ENCODE measurements at places on chromosomes 7 and 10.

GRCh38 chr7:94395141-94396036 is 694 bp downstream of the COL1A2 start:
- DNase-seq, result no peak

DNA sequence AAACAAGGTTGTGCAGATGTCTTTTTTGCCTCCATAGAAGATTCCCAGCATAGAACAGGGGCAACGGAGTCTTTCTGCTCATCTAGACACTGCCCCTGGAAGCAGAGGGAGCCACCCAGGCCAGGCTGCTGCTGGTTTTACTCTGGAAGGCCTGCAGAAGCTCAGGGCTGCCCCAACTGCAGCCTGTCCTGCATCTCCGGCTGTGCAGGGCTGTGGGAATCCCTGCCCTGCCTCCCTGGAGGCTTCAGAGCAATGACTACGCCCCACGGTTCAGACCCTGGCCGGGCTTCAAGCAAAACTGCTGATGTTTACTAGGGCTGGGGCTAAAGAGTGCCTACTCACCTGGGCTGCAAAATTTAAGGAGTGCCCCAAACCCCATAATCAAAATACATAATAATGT is 43.9 kb downstream of the GHRHR start:
- no peak for DNase-seq

- no peak for DNase-seq
Measured at GRCh38 chr7:22443370-22444180, 56.4 kb downstream of the STEAP1B start.

DNA sequence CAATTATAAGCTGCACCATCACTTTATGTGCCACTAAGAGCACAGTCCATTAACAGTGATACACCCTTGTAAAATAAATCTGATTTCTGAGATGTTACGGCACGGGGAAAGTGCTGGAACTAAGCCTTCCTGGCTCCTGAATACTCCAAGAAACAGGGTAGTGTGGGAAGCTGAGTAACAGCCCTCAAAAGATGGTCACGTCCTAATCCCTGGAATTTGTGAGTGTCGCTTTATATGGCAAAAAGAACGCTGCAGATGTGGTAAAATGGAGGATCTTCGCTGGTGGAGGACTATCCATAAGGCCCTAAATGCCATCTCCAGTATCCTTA is 13.5 kb downstream of the ESYT2 start:
- DNase-seq, result no peak

GRCh38 chr7:107998660-107999480 is 4.1 kb downstream of the LAMB1 start:
- no peak for DNase-seq

- no peak for DNase-seq
Measured at GRCh38 chr7:35647171-35647574, 47.8 kb downstream of the HERPUD2 start.

DNA sequence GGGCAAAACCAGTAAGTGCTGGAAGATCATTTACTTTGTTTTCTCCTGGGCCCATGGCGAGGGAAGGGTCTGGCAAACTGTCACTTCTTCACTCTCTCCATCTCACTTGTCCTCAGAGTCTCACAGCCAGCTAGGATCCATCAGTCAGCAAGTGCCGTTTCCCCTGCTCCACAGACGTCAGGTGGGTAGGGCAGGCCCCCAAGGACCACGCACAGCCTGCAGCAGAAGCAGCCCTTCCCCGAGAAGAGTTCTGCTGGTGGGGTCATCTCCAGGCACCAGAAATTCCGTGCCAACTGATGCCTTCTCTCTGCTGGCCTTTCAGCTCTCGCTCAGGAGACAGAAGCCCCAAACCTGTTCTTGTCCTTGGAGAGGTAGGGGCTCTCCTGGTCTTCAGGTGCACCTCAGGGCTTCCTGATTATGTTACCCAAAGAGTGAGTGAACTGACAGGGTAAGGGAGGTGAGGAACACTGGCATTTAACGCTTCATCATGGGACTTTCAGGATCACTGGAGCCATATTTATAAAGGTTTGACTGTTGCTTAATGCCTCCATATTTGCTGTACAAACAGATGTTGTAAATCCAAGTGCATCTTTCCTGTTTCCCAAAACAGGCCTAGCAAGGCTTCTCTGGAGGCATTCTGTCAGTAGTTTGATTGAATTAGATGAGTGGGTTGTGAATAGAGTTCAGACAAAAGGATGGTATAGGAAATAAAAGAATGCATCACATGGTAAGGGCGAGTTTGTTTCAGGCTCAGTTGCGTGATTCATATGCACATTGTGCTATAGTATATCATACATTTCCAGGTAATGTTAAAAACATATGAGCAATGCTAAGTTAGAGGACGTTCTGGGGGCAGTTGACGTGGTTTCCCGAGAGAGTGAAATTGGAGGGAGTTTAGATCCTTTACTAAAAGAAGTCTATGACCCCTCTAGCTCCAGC is 13.7 kb upstream of the TSPAN15 start:
- no peak for DNase-seq

DNA sequence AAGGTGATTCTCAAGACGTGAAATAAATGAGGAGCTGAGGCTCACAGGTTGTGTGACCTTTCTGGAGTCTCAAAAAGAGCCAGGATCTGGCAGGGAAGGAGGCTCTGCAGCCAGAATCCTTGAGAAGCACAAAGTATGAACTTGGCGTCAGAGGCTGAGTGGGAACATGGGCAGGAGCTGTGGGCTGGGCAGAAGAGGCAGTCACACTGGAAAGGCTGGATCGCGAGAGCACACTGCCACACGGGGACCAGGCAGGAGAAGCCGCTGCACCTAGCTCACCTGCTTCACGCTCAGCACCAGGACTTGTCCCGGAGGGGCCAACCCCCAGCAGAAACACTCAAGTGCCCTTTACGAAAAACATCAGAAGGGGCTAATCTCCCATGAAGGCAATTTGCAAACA is 535.0 kb downstream of the TNS3 start:
- no peak for DNase-seq

- no peak for DNase-seq
Measured at GRCh38 chr10:28935061-28935460, 257.7 kb downstream of the BAMBI start.

- no peak for DNase-seq
Measured at GRCh38 chr7:138878856-138879255, 80.9 kb upstream of the ATP6V0A4 start.

- DNase-seq, result no peak
Measured at GRCh38 chr10:12055732-12056131, 13.0 kb upstream of the DHTKD1 start.

GRCh38 chr10:58590152-58590840 is 77.6 kb downstream of the BICC1 start:
- DNase-seq, result no peak

- no peak for DNase-seq
Measured at GRCh38 chr7:43726466-43726865, 2.9 kb downstream of the COA1 start.

- DNase-seq, result no peak
Measured at GRCh38 chr7:37494926-37495325, 46.3 kb upstream of the ELMO1 start.

- no peak for DNase-seq
Measured at GRCh38 chr10:76902949-76903348, 734.7 kb downstream of the KCNMA1 start.

DNA sequence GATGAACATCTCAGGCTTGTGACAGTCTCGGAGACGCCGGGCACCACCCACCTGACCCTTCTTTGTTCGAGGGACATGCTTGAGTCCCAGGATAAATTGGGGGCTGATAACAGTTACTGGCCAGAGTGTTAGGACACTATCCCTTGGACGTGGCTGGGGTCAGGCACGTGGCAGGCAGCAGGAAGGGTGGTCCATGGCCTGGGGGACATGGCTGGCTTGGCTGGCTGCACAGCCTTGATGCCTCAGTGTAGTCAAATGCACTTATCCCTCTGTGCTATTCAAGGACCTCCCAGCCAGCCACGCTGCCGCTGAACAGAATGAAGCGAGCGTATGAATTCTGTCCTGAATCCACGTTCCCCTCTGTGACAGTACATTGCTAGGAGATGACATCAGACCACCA is 662.0 kb upstream of the FOXK1 start:
- no peak for DNase-seq

DNA sequence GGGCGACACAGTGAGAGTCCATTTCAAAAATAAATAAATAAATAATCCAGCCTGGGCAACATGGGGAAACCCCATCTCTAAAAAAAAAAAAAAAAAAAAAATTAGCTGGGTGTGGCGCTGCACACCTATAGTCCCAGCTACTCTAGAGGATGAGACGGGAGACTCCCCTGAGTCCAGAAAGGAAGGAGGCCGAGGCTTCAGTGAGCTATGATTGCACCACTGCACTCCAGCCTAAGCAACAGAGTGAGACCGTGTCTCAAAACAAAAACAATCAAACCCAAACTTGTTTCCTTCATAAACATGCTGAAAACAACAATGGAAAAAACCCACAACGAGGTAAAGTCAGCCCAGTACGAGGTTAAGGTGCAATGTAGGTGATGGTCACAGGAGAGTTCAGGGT is 1.2 kb downstream of the COX19 start:
- no peak for DNase-seq

- no peak for DNase-seq
Measured at GRCh38 chr7:136312592-136312991, 335.4 kb upstream of the MTPN start.

GRCh38 chr10:117135026-117135372 is 3.1 kb downstream of the VAX1 start:
- DNase-seq, result no peak

GRCh38 chr10:75764974-75765788 is 333.8 kb downstream of the LRMDA start:
- no peak for DNase-seq

- no peak for DNase-seq
Measured at GRCh38 chr10:60235001-60235400, 154.7 kb downstream of the ANK3 start.

DNA sequence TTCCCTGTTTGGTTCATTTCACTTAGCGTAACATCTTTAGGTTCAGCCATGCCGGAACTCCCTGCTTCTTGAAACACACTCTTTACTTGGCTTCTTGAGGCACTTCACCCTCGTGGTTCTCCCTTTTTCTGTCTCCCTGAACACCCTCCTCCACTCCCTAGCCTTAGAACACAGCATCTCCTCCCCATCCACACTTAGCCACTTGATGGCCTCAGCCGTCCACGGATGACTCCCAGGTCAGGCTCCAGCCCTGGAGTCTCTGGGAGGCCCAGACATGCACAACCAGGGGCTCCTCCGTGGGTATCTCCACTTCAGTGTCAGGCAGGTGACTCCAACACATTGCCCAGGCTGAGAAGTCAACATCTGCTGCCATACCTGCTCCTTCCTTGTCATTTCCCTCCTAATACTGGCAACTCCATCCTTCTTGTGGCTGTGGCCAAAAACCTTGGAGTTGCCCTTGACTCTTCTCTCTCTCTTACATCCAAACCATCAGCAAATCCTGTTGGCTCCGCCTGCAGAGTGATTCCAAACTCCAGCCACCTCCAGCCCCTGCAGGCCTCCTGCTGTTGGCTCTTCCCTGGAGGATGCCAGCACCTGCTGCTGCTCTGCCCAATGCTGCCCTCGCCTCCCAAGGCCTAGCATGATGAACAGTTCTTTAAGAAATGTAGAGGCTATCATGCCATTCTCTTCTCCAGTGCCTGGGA is 8.4 kb upstream of the INMT start:
- DNase-seq, result no peak

GRCh38 chr7:140673063-140673773 is 473 bp downstream of the ADCK2 start:
- DNase-seq, result peak; percentile 52

All from activated T-cell treated with anti-CD3 and anti-CD28 coated beads for 24 hours (primary cell).